Fibroblast of lung (primary cell): ENCODE measurements at places on chromosomes 13 and 19. TPM values are rescaled to one million over a fixed set of nuclear protein-coding genes. Genes with fewer than 3 reads are reported as not detected.
A peak's percentile ranks its signal among the peaks of the same experiment; 100 is the strongest.

DNA sequence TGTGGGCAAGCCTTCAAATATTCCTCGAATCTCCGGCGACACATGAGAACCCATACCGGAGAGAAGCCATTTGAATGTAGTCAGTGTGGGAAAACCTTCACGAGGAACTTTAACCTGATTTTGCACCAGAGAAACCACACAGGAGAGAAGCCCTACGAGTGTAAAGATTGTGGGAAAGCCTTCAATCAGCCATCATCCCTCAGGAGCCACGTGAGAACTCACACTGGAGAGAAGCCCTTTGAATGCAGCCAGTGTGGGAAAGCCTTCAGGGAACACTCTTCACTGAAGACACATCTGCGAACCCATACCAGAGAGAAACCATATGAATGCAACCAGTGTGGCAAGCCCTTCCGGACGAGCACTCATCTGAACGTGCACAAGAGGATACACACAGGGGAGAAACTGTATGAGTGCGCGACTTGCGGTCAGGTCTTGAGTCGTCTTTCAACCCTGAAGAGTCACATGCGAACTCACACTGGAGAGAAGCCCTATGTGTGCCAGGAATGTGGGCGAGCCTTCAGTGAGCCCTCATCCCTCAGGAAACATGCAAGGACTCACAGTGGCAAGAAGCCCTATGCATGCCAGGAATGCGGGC, 28.8 kb downstream of the ZNF333 start:
- peak; percentile 3 for DNase-seq

DNA sequence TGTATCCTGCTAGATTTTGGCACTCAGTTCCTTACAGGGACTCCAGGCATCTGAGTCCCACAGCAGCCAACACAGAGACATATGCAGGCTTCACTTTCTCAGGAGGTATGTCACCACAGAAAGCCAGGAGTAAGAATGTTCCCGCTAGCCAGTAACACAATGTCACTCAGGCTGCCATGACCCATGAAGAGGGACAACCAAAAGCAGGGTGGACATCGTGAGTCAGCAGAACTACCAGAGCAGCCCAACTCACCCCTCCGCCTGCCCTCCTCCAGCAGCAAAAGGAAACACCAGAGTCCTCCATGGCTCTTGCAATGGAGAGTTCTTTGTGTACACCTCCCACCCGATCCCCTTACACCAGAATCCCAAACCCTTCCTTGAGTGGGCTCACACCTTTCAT, 95.4 kb downstream of the CRYL1 start:
- DNase-seq: no peak

- DNase-seq: peak; percentile 65
These were observed 43.2 kb downstream of the SUGT1 start for GRCh38 chr13:52695856-52696255.

DNA sequence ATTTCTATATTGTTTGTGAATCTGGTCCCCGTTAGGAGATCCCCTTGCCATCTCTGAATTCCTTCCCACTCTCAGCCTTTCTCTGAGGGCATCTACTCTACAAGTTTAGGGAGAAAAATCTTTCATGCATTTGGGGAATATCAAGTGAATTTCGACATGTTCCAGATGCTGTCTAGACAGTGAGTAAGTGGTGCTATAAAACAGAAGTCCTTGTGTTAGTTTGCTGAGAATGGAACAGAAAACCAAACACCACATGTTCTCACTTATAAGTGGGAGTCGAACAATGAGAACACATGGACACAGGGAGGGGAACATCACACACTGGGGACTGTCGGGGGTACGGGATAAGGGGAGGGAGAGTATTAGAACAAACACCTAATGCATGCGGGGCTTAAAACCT, 5.1 kb downstream of the OR7A10 start:
- DNase-seq: no peak

GRCh38 chr13:113947311-113948033, 26.4 kb downstream of the C13orf46 start:
- DNase-seq: peak; percentile 64

GRCh38 chr19:39874404-39874803, 28.2 kb upstream of the FBL start:
- no peak for DNase-seq

DNA sequence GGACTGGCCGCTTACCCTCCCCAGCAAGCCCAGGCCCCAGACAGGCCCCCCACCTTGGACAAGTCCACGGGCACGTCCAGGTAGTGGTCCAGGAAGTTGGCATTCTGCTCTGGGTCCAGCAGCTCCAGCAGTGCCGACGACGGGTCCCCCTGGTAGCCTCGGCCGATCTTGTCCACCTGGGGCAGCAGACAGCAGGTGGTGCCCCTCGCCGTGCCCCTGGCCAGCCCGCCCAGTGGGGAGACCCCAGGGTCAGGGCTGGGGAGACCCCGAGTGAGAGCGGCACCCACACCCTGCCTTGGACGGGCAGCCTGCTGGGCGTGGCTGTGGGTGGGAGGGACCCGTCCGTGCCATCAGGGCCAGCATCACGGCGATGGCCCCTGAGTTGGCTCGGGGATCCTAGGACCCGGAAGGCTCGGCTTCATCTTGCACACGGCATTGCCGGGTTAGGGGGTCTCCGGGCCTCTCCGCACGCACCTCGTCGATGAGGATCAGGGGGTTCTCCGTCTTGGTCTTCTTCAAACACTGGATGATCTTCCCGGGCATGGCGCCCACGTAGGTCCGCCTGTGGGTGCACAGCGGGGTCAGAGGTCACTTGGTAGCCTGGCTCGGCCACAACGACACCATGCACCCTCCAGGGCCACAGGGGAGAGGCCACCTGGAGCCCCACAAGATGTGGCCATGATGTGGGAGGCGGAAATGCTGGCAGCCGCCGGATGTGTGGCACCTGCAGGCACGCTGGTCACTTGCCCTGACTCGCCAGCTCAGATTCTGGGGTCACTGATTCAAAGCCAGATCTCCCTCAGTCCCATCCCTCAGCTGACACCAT, 6.3 kb downstream of the RPL36 start:
- DNase-seq: no peak

DNA sequence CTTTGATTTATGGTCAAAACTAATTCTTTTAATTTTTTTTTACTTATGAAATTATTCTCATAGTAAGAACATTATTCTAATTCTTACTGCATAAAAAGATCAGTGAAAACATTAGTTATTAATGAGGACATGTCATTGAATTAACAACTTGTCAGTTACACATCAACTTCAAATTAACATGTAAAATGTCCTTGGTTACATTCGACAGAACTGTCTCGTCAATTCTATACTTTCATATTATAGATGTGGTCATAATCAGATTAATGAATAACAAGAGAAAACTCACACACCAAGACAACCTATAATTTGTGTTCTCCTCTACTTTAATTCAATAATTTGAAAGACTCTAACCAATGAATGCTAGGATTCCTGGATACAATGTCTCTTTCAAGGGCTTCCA, 66.7 kb downstream of the KATNAL1 start:
- DNase-seq: no peak

- no peak for DNase-seq
These were observed 27.2 kb downstream of the PLEKHJ1 start for GRCh38 chr19:2208975-2209374.

DNA sequence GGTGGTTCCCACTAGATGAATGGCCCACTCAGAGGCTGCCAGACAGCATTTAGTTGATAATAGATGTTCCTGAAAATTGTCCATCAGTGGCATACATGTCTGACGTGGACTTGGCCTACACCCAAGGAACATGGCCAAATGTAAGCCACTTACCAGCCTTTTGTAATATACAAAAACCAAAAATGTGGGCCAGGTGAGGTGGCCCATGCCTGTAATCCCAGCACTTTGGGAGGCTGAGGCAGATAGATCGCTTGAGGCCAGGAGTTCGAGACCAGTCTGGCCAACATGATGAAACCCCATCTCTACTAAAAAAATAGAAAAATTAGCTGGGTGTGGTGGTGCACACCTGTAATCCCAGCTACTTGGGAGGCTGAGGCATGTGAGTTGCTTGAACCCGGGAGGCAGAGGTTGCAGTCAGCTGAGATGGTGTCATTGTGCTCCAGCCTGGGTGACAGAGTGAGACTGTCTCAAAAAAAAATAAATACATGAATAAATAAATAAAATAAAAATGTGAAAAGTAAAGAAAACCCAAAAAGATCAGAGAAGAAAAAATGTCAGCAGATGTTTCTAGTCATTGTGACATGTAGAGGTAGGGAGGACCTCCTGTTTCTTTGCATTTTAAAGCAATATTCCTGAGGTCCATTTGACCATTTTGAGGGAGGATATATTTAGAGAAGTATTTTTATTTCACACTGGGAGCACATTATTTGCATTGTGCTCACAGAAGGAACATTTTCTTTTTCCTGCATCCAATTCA, 7.1 kb upstream of the WTIP start:
- DNase-seq: peak; percentile 7

GRCh38 chr19:55600662-55601028, 557 bp downstream of the ZNF524 start:
- DNase-seq: no peak

DNA sequence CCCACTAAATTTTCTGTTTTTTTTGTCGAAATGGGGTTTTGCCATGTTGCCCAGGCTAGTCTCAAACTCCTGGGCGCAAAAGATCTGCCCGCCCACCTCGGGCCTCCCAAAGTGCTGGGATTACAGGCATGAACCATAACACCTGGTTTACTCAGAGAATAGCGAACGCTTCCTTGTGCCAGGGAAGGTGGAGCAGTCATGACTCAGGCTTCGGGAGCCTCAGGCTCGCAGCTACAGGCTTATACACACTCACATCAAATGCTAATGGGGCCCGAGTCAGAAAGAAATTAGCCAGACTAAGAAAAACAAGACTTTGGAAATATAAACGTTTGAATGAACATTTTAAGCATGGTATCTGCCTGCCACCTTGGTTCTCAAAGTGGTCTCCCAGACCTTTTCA, 11.0 kb upstream of the TPT1 start:
- no peak for DNase-seq

- no peak for DNase-seq
These were observed 7.9 kb downstream of the GIPC3 start for GRCh38 chr19:3593156-3593555.

DNA sequence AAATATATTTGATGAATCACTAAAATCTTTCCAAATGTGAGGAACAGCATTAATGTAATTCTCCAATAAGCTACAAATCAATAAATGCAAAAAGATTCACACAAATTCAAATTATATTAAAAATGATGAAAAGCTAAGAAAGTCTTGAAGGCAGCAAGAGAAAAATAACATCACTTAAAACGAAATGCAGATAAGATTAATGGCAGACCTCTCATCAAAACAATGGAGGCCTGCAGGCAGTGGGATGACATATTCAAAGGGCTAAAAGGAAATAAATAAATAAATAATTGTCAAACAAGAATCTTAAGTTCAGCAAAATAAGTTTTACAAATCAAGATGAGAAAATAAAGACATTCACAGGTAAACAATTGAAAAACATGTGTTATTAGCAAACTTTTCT, 952.1 kb downstream of the SLITRK6 start:
- DNase-seq: no peak

DNA sequence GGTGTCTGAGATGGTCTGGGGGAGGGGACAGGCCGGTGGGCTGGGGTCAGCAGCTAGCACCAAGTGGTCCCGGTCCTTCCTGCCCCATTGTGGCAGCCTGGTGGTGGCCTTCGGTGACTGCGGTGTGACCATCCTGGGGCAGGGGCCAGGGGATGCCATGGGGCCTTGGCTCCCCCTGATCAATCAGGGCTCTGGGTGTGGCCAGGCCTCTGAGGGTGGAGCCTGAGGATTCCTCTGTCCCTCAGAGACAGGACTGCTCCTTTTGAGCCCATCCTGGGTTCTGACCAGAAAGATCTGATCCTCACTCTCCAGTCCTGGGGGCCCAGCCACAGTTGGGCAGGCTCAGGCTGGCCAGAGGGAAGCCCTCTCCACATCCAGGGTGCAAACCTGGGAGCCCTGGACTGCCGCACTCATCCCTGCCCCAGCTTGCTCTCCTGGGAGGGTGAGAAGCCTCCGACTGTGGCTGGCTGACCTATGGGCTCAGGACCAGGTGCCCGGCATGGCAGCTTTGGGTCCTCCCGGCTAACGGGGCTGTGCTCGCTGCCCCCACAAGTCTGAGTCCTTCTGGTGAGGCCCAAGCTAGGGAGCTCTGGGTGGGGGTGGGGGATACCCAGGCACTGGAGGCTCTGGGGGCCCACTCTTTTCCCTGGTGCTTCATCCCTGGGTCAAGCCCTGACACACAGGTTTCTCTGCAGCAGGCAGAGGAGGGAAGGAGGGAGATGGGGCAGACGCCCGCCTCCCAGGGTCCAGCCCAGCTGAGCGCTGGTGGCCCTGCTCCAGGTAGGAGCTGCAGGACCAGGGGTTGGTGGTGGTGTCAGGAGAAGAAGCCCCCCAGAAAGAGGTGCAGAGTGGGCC, 59.5 kb downstream of the IER2 start:
- DNase-seq: no peak

GRCh38 chr13:74166261-74167004, 32.2 kb upstream of the KLF12 start:
- DNase-seq: peak; percentile 39

DNA sequence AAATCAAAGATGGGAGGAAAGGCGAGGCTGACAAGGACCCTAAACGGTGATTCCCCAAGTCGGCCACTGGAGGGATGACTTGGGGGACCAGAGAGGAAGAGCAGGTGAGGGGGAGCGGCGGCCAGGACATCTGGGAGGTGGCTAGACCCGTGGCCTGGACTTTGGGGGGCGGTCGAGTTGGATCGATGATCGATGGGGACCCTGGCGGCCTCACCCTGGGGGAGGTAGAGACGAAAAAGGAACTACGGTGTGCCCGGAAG, 7.7 kb upstream of the CIRBP start:
- DNase-seq: no peak

DNA sequence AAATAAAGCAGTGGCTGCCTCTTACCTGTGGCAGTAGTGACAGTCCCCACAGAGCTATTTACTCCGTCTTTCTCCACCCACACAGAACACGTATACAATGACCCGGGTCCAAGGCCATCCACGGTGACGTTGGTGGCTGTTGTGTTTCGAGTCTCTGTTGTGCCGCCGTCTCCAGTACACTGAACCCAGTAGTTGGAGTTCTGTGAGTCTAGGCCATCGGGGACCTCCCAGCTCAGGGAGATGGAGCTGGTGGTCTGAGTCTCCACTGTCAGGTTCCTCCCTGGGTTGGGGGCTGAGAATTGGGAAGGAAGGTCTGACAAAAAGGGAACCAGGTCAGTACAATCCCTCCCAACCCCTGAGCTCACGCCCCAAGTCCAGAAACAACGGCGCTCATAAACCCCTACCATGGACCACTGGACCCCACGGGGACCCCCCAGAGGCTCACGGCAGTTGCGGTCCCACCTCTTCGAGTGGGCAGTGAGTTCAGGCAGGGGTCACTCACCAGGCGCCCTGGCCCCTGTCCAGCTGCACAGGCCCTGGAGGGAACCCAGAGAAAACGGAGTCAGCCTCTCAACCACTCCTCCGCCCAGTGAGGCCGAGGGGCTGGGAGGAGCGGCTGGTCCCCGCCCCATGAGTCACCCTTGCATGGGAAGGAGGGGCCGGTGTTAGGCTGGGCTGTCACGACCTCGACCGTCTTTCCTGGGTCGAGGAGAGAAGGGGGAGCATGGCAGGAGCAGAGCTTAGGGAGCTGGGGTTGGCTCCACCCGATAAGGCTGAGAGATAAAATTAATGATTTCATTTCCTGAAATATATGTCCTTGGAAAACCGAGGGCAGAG, 2.4 kb downstream of the PTPRH start:
- peak; percentile 85 for DNase-seq

- DNase-seq: peak; percentile 56
These were observed 2898.7 kb upstream of the PCDH20 start for GRCh38 chr13:64314331-64314730.

RXFP2 gene
- polyA plus RNA-seq: not detected in 2 replicates

BRCA2 gene
- 2.0 and 3.2 TPM in 2 replicates for polyA plus RNA-seq

FOXA3 gene
- polyA plus RNA-seq: not detected in 2 replicates

KIRREL2 gene
- not detected in 2 replicates for polyA plus RNA-seq

FXYD5 gene
- 100 and 187 TPM in 2 replicates for polyA plus RNA-seq

GSK3A gene
- polyA plus RNA-seq: 21.7 and 30.6 TPM in 2 replicates

TUBA3C gene
- not detected in 2 replicates for polyA plus RNA-seq
